ENCODE measurements at places on chromosomes 5 and 9. TPM values are rescaled to one million over a fixed set of nuclear protein-coding genes. Genes with fewer than 3 reads are reported as not detected.

Gene ORM2
- not detected for total RNA-seq

Gene SGTB
- total RNA-seq = 31.7 TPM

Gene LCN1
- total RNA-seq = not detected

Gene C5
- total RNA-seq = 1.1 TPM

Gene SPINK5
- total RNA-seq = 0.62 TPM

Gene CTXN3
- not detected for total RNA-seq

Gene LPAR1
- 11.5 TPM for total RNA-seq

Gene CMBL
- total RNA-seq = 39.7 TPM

Gene ACSL6
- total RNA-seq = not detected

DNA sequence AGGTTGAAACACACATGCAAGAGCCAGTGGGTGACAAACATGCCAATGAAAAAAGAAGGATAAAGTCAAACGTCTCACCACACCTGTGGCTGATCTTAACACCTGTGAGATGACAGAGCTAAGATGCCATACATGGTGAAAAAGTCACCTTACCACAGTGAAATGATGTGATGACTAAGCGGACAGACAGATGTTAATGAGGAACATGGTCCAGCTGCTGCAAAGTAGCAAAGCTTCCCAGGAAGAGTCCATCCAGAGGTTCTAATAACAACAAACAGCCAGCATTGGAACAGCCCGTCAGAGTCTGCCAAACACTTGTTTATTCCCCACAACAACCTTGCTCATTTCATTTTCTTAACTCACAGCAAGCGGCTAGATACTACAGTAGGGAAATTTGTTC lies 1.9 kb downstream of the KIAA1191 start:
- DNase-seq = no peak

GRCh38 chr9:21889673-21890072 lies 87.2 kb downstream of the MTAP start:
- DNase-seq = no peak

GRCh38 chr5:32043105-32043504 lies 131.0 kb downstream of the GOLPH3 start:
- no peak for DNase-seq

DNA sequence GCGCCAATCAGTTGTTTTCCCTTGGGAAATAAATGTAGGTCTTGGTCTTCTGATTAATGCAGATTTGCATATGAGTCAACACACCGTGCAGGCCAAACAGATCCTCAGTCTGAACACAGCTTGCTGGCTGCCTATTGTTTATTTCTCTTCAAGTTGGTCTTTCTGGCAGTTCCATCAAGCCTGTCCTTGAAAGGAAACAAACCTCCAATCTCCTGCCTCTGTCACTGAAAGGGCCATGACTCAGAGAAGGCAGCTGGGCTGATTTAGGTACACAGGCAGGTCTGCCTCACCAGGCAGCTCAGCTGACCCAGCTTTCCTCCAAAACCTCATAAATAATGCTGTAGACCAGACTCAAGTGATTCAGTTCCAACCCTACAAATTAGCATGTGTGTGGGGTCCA lies 175.9 kb downstream of the MAN2A1 start:
- peak; percentile 100 for DNase-seq

DNA sequence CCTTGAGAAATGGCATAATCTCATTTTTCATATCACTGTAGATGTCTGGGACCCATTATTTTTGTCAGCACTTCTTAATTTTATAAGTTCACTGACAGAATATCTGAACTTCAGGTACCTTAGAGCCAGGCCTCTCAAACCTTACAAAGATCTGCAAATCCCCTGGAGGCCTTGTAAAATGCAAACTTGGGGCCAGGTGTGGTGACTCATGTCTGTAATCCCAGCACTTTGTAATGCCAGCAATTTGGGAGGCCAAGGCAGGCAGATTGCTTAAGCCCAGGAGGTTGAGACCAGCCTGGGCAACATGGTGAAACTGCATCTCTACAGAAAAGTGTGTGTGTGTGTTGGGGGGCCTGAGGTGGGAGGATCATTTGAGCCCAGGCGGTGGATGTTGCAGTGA lies 30.8 kb downstream of the RASGRF2 start:
- DNase-seq = no peak

DNA sequence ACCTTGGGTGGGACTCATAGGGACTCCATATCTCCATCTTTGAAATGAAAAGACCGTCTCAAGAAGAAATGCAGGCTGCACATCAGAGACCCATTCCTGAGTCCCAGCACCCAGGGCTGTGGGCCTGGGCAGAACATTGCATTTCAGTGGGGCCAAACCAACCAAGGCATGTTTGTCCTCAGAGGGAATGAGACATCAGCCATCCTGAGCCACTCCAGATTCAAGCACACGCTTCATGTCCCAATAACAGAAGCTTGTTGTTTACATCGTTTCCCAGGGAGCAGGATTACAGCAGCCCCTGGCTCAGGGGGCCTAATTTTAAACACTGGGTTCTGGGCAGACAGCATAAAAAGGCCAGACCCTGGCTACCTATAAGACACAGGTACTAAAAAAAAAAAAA lies 24.3 kb downstream of the DUSP1 start:
- DNase-seq = no peak

DNA sequence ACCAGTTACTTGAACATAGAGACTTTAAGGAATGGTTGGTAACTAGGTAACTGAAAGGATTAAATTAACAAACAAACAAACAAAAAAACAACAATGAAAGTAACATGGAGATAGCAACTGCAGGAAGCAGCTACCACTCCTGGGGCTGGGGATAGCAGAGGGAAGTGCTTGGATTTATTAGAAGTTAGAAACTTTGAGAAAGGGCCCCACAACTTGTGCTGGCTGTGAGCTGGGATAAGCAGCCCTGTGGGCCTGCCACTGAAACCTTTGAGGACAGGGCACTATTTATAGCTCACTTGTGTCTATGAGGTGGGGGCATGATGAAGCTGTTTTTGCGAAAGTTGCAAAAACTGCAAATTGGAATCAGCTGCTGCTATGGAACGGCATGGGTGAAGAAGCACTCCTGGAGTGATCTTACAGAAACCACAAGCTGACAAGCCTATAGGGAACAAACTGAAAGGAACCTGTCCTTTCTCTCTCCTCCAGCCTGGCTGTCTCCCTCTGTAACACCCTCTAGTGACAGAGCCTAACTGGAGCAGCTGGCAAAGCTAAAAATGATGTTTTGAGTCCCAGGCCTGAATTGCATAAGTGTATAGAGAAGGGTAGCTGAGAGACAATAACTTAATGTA lies 91.4 kb upstream of the RANBP6 start:
- DNase-seq = no peak

DNA sequence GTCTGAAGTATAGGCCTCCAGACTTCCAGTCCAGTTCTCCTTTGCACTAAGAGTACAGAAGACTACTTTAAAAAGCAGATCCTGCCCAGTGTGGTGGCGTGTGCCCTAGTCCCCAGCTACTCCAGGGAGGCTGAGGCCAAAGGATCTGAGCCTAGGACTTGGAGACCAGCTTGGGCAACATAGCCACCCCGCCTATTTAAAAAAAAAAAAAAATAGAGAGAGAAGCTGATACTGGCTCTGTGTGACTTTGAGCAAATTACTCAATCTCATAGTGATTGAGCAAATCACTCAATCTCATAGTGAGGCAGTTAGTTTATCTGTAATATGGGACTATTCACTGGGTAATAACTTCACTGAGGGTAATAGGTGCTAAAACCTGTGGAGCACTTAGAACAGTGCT lies 43.6 kb upstream of the KDM4C start:
- DNase-seq = no peak

DNA sequence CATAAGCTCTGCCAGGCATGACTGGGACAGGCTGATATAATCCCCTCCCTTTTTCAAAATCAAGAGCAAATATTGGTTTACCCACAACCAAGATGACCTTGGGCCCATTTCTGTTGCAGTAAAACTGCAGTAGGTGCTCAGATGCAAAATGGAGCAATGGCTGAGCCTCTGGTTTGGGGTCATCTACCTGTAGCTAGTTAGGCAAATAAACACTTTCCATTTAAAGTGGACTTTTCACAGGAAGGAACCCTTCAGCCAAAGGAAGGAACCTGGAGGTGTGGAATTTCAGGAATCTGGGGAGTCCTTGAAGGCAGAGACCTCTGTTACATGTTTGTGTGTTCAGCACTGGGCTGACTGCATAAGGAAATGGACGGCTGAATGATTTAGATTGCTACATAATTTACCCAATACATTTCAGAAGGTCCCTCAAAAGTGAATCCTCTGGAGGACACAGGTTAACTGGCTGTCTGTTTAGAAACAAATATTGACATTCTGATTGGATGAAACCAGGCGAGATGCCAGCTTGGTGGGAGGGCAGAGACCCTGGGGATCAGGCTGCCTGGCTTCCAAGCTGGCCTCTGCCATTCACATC lies 170.1 kb upstream of the ZNF618 start:
- no peak for DNase-seq

DNA sequence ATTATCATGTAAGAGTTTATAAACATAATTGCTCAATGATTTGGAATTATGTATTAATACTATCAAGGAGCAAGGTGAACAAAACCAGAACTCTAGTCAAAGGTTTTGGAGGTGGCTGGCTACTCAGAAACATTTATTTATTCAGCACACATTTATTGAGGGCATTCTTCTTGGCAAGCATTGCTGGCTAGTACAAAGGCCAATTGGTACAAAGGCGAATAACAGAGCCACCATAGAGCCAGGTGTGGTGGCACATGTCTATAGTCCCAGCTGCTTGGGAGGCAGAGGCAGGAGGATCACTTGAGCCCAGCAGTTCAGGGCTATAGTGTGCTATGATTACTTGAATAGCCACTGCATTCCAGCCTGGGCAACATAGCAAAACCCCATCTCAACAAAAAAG lies 242.1 kb downstream of the CWC27 start:
- no peak for DNase-seq

DNA sequence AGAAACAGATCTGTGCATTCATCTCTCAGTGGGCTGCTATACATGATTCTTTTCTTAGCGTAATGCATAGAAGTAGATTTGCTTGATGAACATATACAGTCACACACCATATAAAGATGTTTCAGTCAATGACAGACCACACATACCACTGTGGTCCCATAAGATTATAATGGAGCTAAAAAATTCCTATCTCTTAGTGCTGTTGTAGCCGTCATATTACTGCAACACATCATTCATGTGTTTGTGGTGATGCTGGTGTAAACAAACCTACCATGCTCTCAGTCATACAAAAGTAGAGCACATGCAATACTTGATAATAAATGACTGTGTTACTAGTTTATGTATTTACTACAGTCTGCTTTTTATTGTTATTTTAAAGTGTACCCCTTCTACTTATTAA lies 214.3 kb downstream of the ARHGAP26 start:
- DNase-seq = peak; percentile 21

- no peak for DNase-seq
Measured at GRCh38 chr5:135498637-135498995, 37.1 kb downstream of the NEUROG1 start.

- no peak for DNase-seq
Measured at GRCh38 chr9:13447843-13448422, 168.4 kb upstream of the MPDZ start.

- no peak for DNase-seq
Measured at GRCh38 chr5:158392753-158393152, 533.8 kb upstream of the CLINT1 start.

- peak; percentile 82 for DNase-seq
Measured at GRCh38 chr5:100505984-100506670, 29.0 kb upstream of the FAM174A start.

GRCh38 chr5:173736923-173737412 lies 120.5 kb upstream of the BOD1 start:
- DNase-seq = no peak

- DNase-seq = peak; percentile 47
Measured at GRCh38 chr5:9533562-9534364, 12.1 kb downstream of the SEMA5A start.

GRCh38 chr5:109788596-109788995 lies 98.9 kb downstream of the MAN2A1 start:
- DNase-seq = no peak

- DNase-seq = no peak
Measured at GRCh38 chr5:149490599-149491485, 60.4 kb downstream of the CSNK1A1 start.

- DNase-seq = no peak
Measured at GRCh38 chr5:134553821-134554267, 28.4 kb downstream of the JADE2 start.

DNA sequence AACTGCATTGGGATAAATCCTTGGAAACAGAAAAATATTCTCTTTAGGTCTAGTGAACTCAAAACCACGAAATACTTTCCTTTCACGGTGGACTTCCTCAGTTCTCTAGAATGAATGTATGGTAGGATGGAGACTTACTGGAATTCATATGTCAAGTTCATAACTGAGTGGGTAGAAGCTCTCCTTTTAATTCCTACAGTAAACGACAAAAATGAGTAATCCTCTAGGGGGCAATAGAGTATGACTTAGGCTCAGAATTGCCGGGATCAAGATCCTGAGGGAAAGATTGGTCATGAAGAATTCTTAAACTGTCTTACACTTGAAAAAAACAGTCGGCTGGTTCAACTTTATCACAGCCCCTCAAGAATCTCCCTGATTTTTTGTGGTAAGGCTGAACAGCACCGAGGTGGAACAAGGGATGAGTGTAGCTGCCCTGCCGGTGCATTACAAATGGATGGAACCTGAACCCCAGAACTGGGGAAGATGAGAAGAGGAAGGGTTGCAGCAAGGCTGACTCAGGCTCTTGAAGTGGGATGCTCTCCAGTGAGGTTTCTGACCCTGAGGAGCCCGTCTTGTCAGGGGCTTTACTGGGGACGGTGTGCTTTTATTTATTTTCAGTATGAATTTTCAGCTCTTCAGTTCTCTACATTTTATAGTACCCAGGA lies 14.0 kb upstream of the LOX start:
- DNase-seq = peak; percentile 81

DNA sequence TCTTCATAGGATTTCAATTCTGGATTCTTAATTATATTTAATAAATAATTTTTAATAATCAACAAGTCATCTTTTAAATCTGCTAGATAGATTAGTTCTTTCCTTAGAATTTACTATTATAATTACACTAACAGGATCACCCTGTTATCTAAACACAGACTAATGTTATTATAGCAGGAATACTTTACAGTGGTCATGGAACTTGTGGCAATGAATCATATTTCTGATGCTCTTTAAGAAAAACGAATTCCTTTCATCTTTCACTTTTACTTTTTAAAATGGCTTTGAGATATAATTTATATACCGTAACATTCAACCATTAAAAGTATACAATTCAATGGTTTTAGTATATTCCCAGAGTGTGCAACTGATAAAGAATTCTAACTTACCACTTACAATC lies 29.7 kb upstream of the CDK5RAP2 start:
- peak; percentile 40 for DNase-seq

GRCh38 chr9:95764533-95765319 lies 110.8 kb upstream of the ERCC6L2 start:
- DNase-seq = no peak

DNA sequence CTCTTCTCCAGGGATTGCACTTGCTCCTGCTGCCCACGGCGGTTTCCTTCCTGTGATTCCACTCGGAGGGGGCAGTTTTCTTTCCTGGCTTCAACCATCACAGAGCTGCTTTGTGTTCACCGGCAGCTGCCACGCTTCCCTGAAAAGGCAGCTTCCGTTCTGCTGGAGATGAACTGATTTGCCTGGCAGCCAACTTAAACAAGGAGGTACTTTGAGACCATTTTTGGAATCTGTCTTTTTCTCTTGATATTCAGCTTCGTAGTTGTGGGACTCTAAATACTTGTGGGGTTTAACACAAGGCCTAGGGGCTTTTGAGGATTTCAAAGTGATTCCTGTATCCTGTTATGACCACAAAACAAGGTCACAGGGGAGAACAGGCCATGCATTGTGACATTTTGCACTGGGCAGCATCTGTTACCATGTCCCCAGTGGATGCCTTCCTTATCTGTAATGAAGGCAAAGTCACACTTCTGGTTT lies 192.0 kb downstream of the MTRR start:
- no peak for DNase-seq

Measured in astrocyte (in vitro differentiated cells and primary cell).